ENCODE measurements at places on chromosomes 7 and 10. TPM values are rescaled to one million over a fixed set of nuclear protein-coding genes. Genes with fewer than 3 reads are reported as not detected.

DNA sequence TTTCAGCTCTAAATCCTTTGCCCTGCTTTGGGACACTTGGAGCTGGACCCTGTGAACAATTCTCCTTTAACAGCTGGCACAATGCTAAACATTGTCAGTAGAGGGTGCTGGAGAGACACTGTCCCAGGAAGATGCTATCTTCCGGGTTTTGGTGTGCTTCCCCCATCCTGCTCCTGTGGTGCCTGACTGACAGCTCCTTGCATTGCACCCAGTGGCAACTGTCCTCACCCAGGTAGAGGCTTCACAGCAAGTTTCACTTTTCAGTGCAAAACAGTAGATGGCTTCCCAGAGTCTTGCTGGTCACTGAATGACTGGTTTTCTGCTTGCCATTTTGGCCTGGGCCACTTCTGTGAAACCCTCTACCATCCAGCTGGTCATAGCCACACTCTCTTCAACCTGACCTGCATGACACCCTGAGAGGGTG, 77.3 kb downstream of the CDC14C start:
- no peak overlapping the region for H3K4me3 ChIP-seq
- H3K27ac ChIP-seq: no peak overlapping the region
- no peaks in the 10 kb centered on the region for H3K27me3 ChIP-seq
- H3K36me3 ChIP-seq: no peaks in the 10 kb centered on the region
- no peak for DNase-seq

GRCh38 chr10:97174276-97174775, 11.4 kb downstream of the SLIT1 start:
- no peak overlapping the region for H3K4me3 ChIP-seq
- no peaks in the 10 kb centered on the region for H3K27me3 ChIP-seq
- no peak overlapping the region for H3K27ac ChIP-seq
- H3K4me1 ChIP-seq: no peaks in the 10 kb centered on the region
- H3K36me3 ChIP-seq: no peaks in the 10 kb centered on the region

GRCh38 chr7:156162451-156162850, 350.2 kb upstream of the SHH start:
- no peak for DNase-seq
- no peaks in the 10 kb centered on the region for H3K4me1 ChIP-seq
- no peak overlapping the region for H3K27ac ChIP-seq

EBLN1 gene
- not detected for total RNA-seq

- no peaks in the 10 kb centered on the region for H3K4me1 ChIP-seq
- no peaks in the 10 kb centered on the region for H3K27me3 ChIP-seq
These were observed 375.0 kb upstream of the FZD8 start for GRCh38 chr10:36017137-36017536.

DNA sequence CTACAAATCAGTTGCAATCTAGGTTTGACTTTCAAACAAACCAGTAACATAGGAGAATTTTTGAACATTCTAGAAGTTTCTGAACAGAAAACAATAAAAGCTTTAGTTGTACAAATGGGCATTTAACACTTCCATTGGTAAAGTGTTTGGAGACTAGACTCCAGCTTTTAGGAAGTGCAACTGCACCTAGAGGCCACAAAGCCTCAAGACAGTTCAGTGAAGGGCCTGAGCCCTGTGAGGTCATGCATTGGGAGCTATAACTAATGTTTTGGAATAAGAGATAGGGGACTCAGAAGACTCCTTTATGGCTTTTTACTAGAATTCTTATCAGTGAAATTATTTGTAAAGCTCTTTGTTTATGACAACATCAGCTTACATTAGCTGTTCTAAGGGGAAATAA, 3.0 kb upstream of the EPHB6 start:
- no peaks in the 10 kb centered on the region for H3K4me1 ChIP-seq
- H3K4me3 ChIP-seq: no peak overlapping the region
- DNase-seq: no peak
- no peaks in the 10 kb centered on the region for H3K36me3 ChIP-seq

DNA sequence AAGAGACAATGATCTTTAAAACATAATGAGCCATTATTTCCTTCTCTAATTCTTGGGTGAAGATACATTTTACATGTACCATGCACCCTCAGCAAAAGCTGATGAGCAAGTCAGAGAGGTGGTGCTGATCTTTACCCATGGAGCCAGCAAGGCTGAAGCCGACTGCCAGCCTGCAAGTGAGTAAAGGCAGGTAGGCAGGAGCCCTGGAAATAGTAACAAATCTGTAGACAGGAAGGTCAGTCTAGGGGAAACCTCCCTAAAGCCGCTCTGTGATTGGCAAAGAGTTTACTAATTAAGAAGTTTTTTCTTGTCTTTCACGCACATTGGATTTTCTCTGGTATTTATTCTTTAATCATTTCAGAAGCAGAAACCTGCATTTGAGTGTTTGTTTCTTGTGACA, 67.9 kb downstream of the PRKCQ start:
- H3K4me3 ChIP-seq: no peak overlapping the region
- H3K4me1 ChIP-seq: no peaks in the 10 kb centered on the region
- no peaks in the 10 kb centered on the region for H3K27me3 ChIP-seq
- H3K27ac ChIP-seq: no peak overlapping the region
- H3K36me3 ChIP-seq: no peaks in the 10 kb centered on the region

GRCh38 chr7:44580945-44581878, 819 bp downstream of the TMED4 start:
- peak overlapping the region; percentile 98 for H3K27ac ChIP-seq
- H3K36me3 ChIP-seq: no peaks in the 10 kb centered on the region
- peaks cover 12% of the 10 kb centered on the region for H3K4me1 ChIP-seq
- H3K4me3 ChIP-seq: peak overlapping the region; percentile 90
- peak; percentile 26 for DNase-seq
- H3K27me3 ChIP-seq: no peaks in the 10 kb centered on the region

ZNF853 gene
- total RNA-seq: 20.7 TPM

DNA sequence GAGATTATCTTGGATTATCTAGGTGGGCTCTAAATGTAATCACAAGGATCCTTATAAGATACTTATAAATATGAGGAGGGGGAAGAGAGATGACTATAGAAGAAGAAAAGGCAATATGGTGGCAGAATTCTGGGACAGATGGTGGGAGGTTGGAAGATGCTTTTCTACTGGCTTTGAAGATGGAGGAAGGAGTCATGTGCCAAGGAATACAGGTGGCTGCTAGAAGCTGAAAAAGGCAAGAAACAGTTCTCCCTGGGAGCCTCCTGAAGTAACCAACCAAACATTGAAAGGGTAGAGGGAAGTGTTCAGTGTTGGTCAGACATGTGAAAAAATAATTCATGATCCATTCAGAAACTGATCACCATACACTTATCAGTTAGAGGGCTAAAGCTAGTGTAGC, 213.3 kb downstream of the WDR11 start:
- no peak for DNase-seq
- H3K27ac ChIP-seq: no peak overlapping the region
- no peak overlapping the region for H3K4me3 ChIP-seq
- no peaks in the 10 kb centered on the region for H3K36me3 ChIP-seq
- no peaks in the 10 kb centered on the region for H3K4me1 ChIP-seq
- H3K27me3 ChIP-seq: no peaks in the 10 kb centered on the region

- H3K4me3 ChIP-seq: no peak overlapping the region
- H3K36me3 ChIP-seq: no peaks in the 10 kb centered on the region
- no peaks in the 10 kb centered on the region for H3K4me1 ChIP-seq
- no peak overlapping the region for H3K27ac ChIP-seq
- DNase-seq: no peak
These were observed 5.4 kb downstream of the PDIA4 start for GRCh38 chr7:149022756-149023360.

PIK3AP1 gene
- 10.0 TPM for total RNA-seq

GRCh38 chr10:114930320-114930719, 7.7 kb upstream of the TRUB1 start:
- no peak overlapping the region for H3K27ac ChIP-seq
- H3K36me3 ChIP-seq: no peaks in the 10 kb centered on the region
- H3K4me3 ChIP-seq: no peak overlapping the region
- H3K27me3 ChIP-seq: no peaks in the 10 kb centered on the region
- no peak for DNase-seq

DNA sequence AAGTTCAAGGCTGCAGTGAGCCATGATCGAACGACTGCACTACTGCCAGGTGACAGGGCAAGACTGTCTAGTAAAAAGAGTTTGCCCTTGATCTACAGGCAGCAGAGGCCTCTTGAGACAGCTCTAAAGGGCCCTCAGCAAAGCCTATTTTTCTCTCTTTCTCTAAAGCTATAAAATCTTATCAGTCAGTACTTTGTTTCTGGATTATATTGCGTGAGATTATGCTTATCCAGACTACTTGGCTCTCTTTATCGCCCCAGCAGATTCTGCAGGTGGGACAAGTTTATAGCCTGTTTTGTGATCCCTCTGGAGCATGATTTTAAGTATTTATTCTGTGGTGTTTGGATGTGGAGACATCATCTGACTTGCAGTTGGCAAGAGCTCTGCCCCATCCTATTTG, 2.7 kb downstream of the RPP38 start:
- H3K27me3 ChIP-seq: no peaks in the 10 kb centered on the region
- H3K4me3 ChIP-seq: no peak overlapping the region
- no peak overlapping the region for H3K27ac ChIP-seq
- no peaks in the 10 kb centered on the region for H3K36me3 ChIP-seq

DNA sequence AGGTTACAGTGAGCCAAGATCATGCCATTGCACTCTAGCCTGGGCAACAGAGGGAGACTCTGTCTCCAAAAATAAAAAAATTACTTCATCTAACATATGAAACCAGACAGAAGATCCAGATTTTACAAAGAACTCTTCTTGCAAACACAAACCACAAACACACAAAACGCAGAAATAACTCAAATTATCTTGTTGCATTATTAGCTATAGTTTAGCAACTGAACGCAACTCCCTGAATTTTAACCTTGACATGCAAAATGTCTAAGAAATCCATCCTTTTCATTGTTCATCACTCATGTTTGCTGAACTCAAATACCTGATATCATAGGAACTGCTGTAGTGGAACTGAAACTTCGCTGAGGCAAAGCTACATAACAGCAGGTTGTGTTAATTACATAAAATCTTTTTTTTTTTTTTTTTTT, 64.1 kb downstream of the MICU1 start:
- DNase-seq: no peak
- H3K4me1 ChIP-seq: no peaks in the 10 kb centered on the region
- H3K27ac ChIP-seq: no peak overlapping the region
- no peaks in the 10 kb centered on the region for H3K27me3 ChIP-seq

ADARB2 gene
- total RNA-seq: 0.76 TPM

GRCh38 chr10:29681676-29682448, 47.1 kb upstream of the SVIL start:
- no peak overlapping the region for H3K4me3 ChIP-seq
- no peak for DNase-seq
- H3K27me3 ChIP-seq: no peaks in the 10 kb centered on the region

GRCh38 chr7:84675633-84676034, 481.0 kb upstream of the SEMA3A start:
- H3K4me3 ChIP-seq: no peak overlapping the region
- DNase-seq: no peak
- H3K27ac ChIP-seq: no peak overlapping the region

DNA sequence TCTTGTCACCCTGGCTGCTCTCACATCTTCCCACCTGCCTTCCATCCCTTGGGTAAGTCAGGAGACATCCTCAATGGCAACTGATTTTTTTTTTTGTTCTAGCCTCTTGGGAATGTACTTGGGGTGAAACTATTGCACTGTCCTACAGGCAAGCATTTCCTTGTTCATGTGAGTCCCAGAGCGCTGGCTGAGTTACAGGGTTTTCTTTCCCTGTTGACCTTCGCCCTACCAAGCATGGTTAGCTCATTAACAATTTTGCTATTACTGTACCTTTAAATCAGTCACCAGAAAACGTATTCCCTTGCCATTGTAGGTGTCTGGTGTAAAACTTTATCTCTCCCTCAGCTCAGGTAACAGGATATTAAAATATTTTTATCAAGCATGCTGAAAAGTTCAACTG, 98.9 kb downstream of the PRLHR start:
- no peaks in the 10 kb centered on the region for H3K27me3 ChIP-seq
- no peaks in the 10 kb centered on the region for H3K36me3 ChIP-seq
- H3K4me1 ChIP-seq: no peaks in the 10 kb centered on the region

PODXL gene
- total RNA-seq: 33.7 TPM

DNA sequence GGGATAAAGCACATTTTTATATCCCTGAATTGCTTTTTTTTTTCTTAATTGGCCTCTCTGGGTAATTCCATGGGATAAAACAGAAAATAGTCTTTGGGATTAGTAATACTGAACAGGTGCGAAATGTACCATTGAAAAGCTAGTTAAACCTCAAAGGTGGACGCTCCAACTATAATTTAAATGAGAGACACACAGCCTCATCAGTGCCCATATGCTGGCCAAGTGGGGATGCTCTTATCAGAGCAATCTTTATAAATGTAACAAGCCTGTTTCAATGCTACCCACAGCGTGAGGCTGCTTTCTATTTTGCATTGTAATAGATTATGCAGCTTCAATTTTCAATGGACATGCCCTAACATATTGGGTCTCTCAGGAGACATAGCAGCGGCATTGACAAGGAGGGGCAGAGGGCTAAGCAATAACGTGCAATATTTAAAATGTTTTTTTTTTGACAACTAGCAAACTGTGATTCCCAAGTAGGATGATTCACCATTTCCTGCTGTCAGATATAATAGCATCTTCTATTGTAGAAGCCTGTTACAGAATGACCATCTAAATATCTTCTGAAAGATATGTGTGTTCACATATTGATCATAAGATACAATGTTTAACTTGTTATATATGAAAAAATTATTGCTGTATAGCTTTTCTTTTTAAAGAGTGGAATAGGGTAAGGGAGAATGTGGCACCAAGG, 91.3 kb upstream of the BET1 start:
- no peak for DNase-seq
- H3K27me3 ChIP-seq: no peaks in the 10 kb centered on the region
- H3K27ac ChIP-seq: no peak overlapping the region
- H3K4me3 ChIP-seq: no peak overlapping the region
- H3K4me1 ChIP-seq: no peaks in the 10 kb centered on the region

STEAP2 gene
- total RNA-seq: 18.0 TPM

DNA sequence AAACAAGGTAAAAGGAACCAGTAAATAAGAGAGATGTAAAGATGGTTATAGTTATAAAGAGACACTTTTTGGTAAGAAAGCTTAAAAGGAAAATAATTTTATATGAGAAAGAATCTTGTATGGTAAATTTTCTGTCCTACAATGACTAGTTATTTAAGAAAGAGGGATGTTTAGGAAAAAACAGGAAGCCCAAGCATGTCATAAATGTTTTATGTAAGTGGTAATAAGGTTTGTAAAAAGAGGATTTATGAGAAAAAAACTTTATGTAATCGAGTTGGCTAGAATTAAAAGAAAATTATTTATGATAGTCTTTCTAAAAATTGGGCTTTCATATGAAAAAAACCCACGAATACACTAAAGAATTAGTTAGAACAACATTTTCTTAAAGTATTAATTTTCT, 34.2 kb upstream of the CREB3L2 start:
- no peak for DNase-seq
- H3K27me3 ChIP-seq: no peaks in the 10 kb centered on the region
- H3K4me3 ChIP-seq: no peak overlapping the region
- no peaks in the 10 kb centered on the region for H3K36me3 ChIP-seq

GRCh38 chr7:27096768-27097514, 1.1 kb upstream of the HOXA1 start:
- H3K27me3 ChIP-seq: no peaks in the 10 kb centered on the region
- peak; percentile 52 for DNase-seq
- H3K27ac ChIP-seq: peak overlapping the region; percentile 74
- peak overlapping the region; percentile 72 for H3K4me3 ChIP-seq
